Renal cortical epithelial cell (primary cell): ENCODE measurements at places on chromosomes 1 and 21.
A peak's percentile ranks its signal among the peaks of the same experiment; 100 is the strongest.

DNA sequence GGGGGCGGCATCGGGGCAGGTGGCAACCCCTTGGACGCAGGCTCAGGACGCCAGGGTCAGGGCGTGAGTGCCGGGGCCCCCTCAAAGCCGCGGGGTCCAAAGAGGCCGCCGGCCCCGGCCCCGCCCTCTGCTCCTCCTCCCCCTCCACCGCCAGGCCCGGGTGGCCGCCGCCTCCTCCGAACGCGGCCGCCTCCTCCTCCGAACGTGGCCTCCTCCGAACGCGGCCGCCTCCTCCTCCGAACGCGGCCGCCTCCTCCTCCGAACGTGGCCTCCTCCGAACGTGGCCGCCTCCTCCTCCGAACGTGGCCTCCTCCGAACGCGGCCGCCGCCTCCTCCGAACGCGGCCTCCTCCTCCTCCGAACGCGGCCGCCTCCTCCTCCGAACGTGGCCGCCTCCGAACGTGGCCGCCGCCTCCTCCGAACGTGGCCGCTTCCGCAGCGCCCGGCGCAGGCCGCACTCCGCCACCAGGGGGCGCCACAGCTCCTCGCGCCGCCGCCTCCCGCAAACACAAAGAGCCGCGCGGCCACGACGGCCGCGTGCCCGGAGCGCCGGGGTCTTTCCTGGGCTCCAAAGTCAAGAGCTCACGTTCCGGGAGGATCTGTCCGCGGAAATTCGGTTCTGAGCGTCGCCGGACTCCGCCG is 19.3 kb upstream of the SAMD11 start:
- no peak for DNase-seq

- DNase-seq = no peak
Observed at GRCh38 chr1:12469990-12470389, 148.0 kb downstream of the DHRS3 start.

- no peak for DNase-seq
Observed at GRCh38 chr21:41871293-41872030, 7.7 kb downstream of the PRDM15 start.

DNA sequence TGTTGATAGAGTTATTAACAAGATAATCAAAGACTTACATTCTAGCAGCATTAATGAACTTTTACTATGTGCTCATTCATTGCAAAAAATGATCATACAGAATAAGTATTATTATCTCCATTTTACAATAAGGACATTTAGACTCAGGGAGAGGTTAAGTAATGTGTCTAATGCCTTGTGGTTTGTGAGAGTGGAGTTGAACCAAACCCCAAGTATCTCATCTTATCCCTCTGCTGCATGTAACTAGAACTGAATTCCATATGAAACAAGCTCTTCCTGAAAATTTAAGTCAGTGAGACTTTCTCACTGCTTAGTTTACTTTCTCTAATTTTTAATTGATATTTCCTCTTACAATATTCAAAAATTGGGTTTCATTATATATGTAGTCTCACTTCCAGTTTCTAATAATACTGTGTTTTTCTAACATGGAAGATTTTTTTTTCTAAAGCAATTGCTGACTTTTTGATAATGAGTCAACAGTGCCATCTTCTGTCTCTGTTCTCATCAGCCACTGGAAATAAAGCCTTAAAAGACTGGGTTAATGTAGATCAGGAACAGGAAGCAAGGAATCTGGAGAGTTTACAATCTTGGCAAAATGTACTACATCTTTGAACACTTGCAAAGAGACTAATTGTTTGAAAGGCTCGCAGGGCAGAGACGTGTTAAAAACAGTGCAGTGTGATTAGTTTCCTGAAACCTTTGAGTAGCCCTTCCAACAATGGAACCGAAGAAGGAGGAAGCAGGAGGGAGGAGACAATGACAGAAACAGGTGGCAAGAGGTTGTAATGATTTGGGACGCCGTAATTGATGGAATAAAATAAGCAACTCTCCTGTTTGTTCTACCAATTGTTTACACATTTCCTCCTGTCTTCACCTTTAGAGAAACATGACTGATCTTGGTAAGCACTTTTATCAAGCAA is 567.6 kb downstream of the MRPL39 start:
- DNase-seq = peak; percentile 45

GRCh38 chr1:61441723-61442262 is 283.1 kb downstream of the TM2D1 start:
- DNase-seq = peak; percentile 55

DNA sequence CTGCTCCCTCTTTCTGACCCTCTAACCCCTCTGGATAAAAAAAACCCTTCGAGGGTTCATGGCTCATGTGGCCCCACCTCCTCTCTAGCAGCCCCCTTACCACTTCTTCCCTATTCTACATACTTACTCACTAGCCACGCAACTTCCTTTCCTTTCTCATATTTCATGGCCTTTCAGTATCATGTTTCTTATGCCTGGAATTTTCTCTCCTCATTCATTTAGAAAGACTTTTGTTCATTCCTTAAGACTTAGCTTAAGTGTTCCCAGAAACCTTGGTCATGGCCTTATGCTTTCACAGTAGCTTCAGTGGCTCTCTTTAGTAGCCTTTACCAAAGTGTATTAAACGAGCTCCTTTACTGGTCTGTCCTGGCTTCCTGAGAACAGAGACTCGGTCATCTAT is 6.1 kb downstream of the ACP6 start:
- no peak for DNase-seq

DNA sequence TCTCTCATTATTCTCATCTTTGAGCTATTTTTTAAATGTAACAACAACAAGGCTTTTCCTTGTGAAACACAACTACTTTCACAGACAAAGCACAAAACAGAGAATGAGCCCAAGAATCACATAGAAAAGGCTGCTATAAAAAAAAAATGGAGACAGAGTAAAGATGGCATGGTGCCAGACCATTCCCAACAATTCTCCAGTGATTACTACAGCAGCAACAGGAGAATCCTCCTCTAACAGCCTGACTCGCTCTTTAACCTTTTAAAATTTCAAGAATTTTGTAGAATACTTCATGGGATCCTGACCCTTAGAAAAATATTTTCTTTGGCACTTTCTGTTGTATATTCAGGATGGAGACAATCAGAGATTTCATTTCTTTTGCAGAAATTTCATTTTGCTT is 3.8 kb upstream of the BCAS2 start:
- no peak for DNase-seq

GRCh38 chr1:3112526-3112925 is 43.5 kb downstream of the PRDM16 start:
- no peak for DNase-seq

DNA sequence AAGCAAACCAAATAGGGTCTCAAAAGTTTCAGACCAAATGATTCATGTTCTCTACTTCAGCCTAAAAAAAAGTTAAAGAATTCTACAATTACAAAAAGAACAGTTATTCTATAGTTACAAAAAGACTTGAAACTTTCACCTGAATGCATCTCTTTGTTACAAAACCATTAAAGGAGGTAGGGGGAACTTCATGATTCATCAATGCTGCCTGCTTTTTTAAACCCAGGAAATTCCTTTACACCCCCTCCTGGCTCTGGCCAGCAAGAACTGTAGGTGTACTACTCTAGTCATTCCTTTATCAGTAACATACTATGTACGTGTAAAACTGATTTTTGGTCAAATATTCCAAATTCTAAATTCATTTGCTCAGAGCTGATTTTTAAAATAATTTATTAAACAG is 5.0 kb downstream of the FAF1 start:
- peak; percentile 62 for DNase-seq

DNA sequence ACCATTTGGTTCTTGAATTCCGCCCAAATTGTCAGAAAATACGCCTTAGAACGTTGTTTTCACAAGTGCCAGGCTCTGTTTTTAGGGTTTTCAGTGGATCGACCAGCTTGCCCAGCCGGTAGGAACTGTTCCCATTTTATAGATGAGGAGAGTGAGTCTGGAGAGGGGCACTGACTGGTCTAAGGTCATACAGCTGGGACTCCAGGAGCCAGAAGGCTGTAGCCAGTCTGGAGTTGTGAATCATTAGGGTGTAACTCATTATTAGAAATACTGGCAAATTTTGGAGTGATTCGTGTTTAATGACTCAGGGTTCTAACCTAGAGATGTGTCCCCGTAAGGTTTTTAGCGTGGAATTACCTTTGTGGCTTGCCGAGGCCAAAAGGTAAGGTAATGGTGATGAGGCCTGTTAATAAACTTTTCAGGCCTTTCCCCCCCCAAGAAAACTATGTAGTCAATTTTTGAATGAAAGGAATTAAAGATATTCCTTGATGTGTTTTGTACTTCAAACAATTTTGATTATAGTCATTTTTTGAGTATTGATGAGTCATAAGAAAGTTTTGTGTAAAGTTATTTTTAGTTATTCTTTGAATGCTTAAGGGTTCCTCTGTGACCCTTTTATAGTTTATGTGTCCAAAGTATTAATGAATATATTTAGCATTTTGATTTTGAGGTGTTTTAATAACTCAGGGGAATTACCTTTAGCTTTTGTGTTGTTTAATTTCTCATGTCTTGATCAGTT is 2.1 kb downstream of the DYRK1A start:
- DNase-seq = peak; percentile 52

DNA sequence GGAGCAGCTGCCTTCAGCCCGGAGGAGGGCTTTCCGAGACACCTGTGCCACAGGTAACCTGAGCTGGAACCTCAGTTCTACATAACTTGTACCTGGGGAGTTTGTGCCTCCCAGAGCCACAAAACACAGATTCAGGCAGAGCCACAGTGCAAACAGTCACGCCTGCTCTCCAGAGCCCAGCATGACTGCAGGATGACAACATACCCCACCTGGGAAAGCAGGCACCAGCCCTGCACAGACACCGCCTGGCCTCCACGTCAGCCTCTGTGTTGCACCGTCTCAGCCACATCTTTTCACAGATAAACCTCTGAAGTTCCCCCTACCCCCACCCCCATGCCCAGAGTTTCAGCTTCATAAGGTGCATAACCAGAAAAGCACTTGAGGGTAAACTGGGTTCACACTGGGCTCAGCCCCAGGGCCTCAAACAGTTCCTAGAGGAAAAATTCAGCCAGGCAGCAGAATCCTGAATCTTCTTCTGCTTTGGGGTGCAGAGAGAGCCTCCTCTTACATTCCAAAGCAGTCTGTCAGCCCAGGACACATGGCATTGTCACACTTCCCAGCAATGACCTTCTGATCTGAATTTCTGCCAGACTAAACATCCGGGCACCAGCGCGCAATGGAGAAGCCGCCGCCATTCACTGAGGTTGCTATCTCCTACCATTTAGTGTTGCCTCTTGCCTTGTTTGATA is 229.5 kb downstream of the TOMM20 start:
- DNase-seq = no peak

DNA sequence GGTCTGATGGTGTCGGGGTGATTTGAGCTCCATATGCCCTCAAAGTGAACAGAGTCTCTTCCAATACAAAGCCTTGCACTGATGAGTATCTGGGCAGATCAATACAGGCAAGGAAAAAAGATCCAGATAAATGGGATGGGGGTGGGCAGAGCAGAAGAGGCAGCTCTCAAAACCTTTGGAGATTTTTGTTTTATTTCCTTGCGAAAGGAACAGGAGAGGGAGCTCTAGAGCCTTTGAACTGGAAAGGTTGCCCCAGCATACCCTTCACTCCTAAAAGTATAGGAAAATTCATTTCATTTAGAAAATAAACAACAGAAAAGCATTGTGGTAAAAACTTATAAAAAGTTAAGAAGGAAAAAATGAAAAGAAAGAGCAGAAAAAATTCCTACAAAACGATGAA is 31.4 kb upstream of the OLIG2 start:
- DNase-seq = peak; percentile 3

DNA sequence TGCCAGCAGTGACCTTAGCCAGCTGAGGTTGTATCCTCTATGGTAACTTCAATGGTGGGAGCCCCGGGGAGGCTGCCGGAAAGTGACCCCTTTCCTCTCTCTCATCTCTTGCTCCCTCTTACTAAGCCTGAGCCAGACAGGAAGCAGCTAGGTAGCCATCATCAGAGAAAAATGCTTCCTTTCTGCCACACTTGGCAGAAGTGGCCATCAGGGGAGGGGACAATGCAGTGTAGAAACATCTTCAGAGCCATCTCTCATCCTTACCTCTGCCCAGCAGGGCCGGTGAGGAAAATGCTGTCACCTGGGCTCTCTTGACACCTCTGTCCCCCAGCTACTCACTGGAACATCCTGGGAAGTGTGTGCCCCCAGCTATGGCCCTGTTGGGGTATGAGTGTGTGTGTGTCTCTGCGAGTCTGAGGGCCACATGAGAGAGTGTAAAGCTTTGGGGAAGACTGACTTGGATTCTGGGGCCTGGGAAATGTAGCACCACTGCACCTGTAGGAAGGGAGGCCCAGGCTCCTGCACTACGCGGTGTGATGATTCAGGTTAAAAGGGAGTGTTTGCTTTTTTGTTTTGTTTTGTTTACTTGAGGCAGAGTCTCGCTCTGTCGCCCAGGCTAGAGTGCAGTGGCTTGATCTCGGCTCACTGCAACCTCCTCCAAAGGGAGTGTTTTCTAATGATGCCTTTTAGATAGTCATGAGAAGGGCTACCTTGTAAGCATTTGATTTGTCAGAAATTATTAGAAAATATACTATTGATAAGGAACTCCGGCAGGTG is 48.7 kb upstream of the CNTN2 start:
- no peak for DNase-seq
